ENCODE measurements at places on chromosomes 11 and 22.

- no peak for DNase-seq
These were observed 486 bp downstream of the PCNX3 start for GRCh38 chr11:65615950-65616574.

- no peak for DNase-seq
These were observed 60.0 kb downstream of the BTG4 start for GRCh38 chr11:111452146-111452545.

DNA sequence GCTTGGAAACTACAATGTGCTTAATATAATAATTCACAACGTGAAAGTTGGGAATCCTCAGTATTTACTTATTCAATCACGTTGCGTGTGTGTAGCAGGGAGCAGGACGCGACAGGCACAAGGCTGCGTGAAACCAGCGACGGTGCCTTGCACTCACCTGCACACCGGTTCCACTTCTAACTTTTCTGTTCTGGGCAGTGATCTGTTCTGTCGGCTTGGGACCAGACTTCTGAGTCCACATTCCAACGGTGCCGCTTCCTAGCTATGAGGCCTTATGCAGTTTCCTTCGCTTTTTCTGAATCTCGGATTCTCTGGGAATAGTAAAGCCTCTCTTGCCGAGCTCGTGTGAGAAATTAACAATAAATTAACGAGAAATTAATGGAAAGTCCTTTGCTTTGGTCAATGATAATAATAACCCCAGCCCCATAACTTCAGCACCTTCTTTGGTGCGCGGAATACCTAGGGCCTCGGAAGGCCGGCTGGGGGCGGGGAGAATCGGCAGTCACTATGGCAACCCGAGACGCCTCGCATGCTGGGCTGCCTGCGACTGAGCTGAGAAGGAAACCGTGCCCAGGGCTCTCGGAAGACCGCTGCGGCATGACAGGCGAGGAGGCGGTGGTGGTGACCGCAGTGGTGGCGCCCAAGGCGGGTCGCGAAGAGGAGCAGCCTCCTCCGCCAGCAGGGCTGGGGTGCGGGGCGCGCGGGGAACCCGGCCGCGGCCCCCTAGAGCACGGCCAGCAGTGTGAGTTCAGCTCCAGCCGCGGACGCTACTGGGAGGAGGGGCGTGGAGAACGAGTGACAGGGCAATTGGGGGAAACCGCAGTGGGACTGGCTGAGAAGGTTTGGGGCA is at the start of gene C11orf97:
TSS of gene C11orf97 (plus strand) at position 530 of the 850 bp plus-strand sequence. CDS start at position 598, 68 bp downstream.
- peak; percentile 32 for DNase-seq

- DNase-seq = no peak
These were observed 13.5 kb downstream of the CRYBB1 start for GRCh38 chr22:26604368-26604767.

DNA sequence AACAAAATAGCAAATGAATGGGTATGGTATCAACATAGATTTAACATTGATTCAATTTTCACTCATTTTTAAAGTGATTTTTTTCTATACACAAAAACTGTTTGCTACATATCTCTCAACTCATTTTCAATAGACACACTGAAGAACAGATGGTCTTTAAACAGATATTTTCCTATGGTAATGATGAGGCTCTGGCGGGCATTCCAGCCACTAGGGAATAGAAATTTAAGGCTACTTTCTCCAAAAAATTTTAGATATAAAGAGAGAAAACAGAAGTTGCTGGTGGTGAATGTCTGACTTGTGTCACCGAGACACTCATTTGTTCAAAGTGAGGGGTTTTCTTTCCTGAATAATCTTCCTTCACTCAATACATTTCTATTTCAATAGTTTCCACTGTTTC is 693.0 kb downstream of the ETS1 start:
- no peak for DNase-seq

GRCh38 chr22:44686873-44687600 is 15.0 kb upstream of the PRR5 start:
- no peak for DNase-seq

- DNase-seq = no peak
These were observed 37.3 kb upstream of the TECTA start for GRCh38 chr11:121063728-121064127.

- no peak for DNase-seq
These were observed 3.9 kb upstream of the SCGB1D2 start for GRCh38 chr11:62238151-62238550.

DNA sequence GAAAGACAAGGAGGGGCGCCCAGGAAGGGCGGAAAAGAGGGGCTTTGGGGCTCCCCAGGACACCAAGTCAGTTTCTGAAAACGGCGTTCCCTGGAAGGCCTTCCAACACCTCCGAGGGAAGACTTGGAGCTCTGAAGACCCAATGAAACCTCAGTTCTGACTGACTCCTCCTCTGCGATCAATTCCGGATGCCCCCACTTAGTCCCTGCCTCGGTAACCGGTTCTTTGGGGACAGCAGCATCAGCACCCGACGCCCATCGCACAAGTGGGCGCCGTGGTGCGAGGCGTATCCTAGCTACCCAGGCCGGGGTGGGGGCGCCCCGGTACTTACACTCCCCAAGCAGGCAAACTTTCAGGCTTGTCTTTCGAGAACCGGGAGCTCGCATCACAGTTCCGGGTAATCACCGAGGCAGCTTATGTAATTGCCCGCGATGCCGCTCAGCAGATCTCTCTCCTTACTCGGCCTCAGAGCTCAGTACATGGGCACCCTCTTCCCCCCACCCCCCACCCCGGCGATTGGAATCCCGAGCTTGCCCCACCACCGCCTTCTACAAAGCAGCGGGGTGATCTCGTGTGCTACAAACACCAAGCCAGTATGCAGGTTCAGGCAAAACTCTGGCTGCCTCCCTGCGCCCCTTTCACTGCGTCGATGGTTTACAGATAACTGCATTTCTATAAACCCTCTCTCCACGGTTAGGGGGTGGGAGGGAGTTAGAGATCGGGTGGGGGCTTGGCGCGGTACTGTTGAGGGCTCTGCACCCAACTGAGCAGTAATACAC is 2.0 kb downstream of the TENM4 start:
- DNase-seq = no peak

DNA sequence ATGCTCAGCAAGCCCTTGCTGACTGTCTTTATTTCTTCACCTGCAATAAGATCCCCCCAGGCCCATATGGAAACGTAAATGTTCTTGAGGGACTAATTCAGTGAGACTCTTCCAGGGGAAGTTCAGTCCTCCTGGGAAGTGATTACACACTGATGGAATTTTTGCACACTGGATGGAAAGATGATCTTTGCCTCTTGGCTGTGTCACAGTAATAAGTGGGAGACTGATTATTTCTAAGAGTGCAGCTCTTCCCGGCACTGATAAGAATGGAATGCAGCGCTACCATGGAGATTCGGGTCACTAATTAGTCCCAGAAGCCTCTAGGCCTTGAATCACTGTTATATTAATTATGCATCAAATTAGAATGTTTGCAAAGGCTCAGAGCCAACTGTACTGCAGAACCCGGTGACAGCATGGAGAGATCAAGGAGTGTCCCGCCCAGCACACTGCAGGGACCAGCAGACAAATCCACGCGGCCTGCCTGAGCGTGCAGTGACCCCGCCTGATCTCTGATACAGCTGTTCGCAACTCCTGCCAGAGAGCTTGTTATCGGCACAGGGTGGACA is 178.3 kb downstream of the SNX19 start:
- DNase-seq = no peak

DNA sequence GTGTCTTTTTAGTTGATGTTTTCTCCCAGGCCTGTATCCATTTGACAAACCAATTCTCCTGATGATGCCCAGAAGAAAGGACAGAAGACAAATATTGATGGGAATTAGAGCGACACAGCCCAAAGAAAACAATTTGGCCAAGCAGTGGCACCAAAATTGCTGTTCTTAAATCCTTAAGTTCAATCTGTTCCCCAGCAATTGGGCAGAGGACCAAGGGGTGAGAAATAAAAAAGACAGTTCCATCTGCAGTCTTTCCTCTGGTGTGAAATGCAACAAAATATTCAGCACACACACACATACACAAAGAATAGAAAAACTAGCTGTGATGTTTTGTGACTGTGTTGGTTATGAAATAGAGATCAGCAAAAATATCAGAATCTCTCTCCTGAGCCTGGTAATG is 38.0 kb upstream of the ASPHD2 start:
- no peak for DNase-seq

- no peak for DNase-seq
These were observed 56.8 kb upstream of the B3GAT1 start for GRCh38 chr11:134468796-134469195.

DNA sequence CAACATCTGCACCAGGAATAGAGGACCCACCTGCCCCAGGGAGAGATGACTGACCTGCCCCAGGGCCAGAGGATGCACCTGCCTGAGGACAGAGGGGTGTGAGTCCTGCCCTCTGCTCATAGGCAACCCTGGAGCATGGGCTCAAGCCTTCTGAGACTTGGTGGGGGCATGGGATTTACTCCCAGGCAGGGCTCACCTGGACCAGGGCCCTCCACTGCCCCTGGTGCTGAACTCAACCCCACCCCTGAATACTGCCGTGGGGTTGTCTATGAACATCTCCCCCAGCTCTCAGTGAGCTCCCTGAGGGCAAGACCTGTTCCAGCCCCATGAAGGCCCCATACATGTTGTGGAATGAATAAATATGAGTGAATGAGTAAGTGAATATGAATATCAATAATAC is 33.8 kb upstream of the MUC5AC start:
- DNase-seq = no peak

DNA sequence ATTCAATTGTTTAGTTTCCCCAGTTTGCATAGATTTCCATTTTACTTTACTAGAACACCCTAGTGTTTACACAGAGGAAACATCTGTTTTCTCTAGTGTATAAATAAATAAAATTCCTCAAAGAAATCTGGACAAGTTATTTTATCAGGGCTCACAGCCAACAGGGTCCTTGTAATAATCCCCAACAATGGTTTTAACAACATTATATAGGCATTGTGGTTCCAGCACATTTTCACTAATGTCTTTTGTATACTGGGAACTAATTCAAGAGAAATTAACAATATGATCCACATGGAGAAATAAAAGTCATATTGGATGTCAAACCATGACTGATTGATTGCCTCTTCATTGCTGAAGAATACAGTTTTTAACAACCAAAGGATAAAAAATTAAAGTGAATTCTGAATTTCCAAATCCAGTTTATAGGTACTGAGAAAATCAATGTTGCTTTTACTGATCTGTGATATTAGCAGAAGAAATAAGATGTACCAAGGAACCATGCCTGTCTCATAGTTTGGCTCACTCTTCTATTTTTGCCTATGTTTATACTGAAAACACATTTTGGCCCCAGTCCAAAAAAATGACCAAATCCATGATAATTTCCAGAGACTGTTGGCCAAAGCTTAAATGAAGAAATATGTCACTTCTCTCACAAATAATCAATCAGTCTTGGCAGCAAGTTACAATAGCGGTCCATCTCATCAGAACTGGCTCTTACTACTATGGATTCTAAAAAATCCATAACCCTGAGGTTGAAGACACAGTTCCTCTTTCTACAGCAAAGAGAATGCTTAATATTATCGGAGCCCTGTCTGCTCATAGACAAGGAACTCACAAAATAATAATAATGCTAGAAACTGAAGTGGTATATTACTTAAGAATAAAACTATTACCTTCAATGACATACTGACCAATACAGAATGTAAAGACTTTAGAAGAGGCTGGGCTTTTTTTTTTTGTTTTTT is 1.4 kb upstream of the MS4A13 start:
- DNase-seq = no peak

DNA sequence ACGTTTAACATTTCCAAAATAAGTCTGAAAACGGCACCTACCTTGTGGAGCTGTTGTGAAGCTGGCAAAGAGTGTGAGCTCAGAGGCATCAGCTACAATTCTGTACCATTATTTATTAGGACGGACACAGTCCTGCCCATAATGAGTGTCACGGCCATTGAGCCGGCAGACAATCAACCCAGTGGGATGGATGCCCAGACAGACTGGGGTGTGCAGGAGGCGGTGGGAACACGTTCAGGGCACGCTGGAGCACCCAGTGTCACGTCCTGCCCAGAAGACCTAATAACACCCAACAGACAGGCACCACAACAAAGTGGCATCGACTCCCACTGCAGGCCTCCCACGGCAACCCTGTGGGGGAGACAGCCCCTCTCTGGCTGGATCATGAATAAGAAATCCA is 34.5 kb downstream of the TPST2 start:
- no peak for DNase-seq

GRCh38 chr11:106420048-106420665 is 342.7 kb downstream of the AASDHPPT start:
- DNase-seq = no peak

DNA sequence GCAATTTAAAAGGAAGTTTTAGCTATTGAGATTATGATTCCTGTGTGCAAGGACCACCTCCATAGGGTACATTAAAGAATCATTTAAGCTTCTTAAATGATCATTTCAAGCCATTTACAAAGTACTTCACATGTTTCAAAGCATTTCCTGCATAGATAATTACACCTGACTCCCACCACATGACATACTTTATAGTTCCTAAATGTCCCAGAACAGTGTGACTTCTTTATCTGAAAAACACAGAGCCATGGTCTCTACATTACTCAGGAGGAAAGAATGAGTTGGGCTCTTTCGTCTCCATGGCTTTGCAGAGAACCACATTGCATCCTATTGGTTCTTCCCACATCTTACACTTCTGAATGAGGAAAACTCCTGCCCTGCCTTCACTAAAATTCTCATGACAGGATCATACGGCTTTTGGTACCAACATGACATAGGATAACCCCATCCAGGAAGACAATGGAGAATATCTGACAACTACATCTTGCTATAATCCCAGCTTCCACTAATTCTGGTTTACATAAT is 88.6 kb downstream of the ETS1 start:
- DNase-seq = no peak

DNA sequence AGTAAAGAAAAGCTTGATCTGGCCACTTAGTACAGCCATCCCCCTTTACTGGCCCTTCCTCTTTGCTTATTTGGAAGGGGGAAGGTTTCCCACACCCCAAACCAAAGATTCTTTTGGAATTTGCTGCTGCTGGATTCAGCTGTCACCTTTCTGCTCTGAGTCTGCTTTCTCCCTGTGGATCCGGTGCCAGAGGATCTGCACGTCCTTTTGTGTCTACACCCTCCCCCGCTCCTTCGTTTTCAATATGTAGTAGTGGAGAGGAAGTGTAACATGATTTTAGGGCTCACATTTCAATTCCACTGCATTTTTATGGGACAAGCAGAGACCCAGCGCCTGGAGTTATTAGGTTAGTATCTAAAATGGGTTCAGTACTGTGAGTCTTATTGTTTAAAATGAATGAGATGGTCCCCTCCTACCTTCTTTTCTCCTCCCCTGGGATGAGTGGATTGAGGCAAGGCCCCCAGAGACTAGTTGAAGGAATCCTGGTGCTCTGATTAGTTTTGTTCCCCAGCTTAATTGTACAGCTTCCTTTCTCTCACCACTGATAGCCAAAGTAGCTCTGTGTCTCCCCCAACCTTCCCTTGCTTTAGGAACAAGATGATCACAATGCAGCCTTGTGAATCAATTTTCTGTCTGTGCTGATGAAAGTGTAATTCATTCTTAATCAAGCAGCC is 30.5 kb upstream of the CABP7 start:
- DNase-seq = no peak

- DNase-seq = no peak
These were observed 1.9 kb upstream of the RFPL3 start for GRCh38 chr22:32355760-32356159.

- no peak for DNase-seq
These were observed 41.0 kb upstream of the CLPB start for GRCh38 chr11:72475381-72475780.

- no peak for DNase-seq
These were observed 93.2 kb downstream of the WNT7B start for GRCh38 chr22:45883811-45884170.

GRCh38 chr11:32172848-32173834 is 82.3 kb downstream of the RCN1 start:
- DNase-seq = no peak
